Stimulated activated CD8-positive, alpha-beta memory T cell treated with anti-CD3 and anti-CD28 coated beads, Interleukin-15, amount 100 ng/mL, for 4 hours (primary cell): ENCODE measurements at places on chromosomes 2 and 18.

GRCh38 chr18:31041271-31042083, 1.1 kb downstream of the DSC3 start:
- no peak for DNase-seq

GRCh38 chr2:216596980-216597509, 36.2 kb upstream of the IGFBP2 start:
- no peak for DNase-seq

DNA sequence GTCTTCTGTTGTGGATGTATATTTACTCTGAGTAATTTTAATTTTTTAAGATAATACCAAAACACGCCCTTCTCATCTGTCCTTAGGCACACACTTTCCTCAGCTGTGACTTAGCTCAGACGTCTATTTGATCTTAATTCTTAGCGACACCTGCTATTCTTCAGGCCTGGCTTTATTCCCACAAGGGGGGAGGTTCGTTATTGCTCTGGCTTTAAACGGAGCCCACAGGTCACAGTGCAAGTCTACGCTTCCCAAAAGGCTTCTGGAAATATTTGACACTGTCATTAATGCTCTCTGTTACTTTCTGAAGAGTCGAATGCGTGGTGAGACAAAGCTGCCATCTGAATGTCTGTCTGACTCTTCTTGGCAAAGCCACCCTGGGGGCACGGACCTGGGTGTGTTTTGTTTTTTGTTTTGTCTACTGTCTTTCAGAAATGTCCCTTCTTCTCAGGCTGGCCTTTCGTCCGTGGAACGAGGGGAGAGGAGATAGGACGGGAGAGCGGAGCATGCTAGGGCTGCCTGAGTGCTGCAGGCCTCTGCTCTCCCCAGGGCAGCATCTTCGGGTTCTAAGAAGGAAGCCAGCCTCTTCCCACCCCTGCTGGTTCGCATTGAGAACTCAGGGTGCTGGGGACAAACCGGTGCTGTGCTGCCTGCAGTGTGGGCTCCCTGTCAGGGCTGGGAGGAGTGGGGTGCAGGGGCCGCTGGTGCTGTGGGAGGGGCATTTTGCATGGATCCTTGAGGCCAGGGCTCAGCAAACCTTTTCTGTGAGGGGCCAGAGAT, 61.9 kb downstream of the ASAP2 start:
- no peak for DNase-seq

GRCh38 chr2:26185954-26186770, 13.3 kb downstream of the GAREM2 start:
- DNase-seq: no peak

DNA sequence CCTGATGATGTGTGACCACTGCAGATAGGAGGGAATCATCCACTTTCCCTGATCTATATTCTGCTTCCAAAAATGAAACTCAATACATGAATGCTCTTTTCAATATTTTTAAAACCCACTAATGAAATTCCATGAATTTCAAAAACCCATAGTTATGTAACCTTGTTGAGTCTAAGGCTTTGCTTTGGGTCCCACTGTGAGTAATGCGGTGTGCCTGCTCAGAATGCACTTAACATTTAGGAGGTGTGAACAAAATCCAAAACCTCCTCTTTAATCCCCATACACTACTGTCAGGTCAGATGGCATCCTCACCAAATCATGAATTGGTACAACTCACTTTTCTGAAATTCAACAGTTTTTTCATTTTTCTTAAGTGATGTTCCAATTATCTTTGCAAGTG, 50.4 kb downstream of the CCDC93 start:
- DNase-seq: no peak

DNA sequence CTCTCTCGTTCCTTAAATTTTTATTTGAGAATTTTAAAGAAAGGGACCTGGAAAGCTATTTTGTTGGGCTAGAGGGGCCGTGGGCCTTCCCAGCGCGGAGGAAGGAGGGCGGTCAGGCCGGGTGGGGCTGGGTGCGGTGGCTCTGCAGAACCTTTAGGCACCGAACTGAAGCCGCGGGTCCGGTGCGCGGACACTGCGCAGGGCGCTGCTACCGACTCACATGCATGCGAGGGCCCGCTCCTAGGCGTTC, 1.6 kb upstream of the TWIST2 start:
- no peak for DNase-seq

DNA sequence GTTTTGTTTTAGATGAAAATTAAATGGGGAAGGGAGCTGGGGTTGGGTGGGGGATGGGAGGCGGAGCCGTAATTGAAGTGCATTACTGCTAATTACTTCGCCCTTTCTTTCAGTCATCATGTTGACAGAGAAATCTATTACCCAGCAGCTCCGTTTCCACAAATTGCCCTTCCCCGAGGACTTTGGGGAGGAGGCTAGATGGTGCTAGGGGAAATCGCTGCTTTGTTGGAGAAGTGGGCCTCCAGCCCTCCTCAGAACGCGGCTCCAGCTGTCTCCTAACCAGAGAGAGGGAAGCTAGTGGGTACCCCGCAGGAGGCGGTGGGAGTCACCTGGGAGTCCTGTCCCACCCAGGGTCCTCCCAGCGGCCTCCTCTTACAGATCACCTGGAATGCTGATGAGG, 130.9 kb upstream of the MYCN start:
- no peak for DNase-seq
